Lung microvascular endothelial cell (primary cell): ENCODE measurements at places on chromosomes 6 and 20. TPM values are rescaled to one million over a fixed set of nuclear protein-coding genes. Genes with fewer than 3 reads are reported as not detected.

LTB gene
- total RNA-seq = 6.7 and 9.2 TPM in 2 replicates

DNA sequence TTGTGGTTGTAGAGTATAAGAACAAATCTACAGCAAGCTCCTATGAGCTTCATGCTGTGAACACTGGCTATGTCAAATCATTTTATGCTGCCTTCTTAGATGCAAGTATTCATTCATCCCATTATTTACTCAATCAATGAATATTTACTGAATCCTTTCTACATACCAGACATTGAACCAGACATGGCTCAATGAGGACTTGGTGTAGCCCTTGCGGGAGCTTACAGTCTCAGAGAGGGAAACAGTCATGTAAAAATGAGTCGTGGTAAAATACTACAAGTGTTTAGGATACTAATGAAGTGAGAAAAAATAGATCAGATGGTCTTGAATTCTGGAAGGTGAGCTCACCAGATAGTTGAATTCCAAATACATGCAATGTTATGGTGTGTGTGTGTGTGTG is 44.8 kb upstream of the ENPP1 start:
- no peak for DNase-seq

DNA sequence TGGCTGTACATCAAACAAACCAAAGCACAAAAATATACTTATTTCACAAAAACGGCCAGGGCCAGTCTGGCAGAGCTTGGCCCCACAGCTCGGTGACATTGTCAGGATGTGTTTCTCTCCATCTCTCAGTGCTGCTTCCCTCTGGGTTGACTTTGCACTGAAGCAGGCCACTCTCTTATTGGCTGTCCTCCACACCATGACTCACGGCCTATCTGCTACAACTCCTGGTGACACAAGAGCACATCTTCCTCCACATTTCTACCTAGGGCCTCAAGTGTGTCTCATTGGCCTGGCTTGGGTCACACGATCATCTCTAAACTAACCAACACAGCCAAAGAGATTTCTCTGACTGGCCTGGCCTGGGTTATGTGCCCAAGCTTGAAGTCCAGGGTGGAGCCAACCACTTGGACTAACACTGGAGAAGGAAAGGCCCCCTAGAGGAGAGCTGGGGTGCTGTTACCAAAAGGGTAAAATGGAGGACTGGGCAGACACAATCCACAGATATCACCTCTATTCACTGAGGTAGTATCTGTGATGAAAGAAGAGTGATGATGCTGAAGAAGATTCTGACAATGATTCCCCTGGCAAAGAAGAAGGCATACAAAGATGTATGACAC is 159.8 kb upstream of the TSHZ2 start:
- no peak for DNase-seq

- no peak for DNase-seq
Observed at GRCh38 chr20:15236812-15237211, 899.4 kb upstream of the FLRT3 start.

- no peak for DNase-seq
Observed at GRCh38 chr6:5446362-5447075, 185.2 kb downstream of the FARS2 start.

- no peak for DNase-seq
Observed at GRCh38 chr6:32132110-32132509, 2.0 kb upstream of the FKBPL start.

DNA sequence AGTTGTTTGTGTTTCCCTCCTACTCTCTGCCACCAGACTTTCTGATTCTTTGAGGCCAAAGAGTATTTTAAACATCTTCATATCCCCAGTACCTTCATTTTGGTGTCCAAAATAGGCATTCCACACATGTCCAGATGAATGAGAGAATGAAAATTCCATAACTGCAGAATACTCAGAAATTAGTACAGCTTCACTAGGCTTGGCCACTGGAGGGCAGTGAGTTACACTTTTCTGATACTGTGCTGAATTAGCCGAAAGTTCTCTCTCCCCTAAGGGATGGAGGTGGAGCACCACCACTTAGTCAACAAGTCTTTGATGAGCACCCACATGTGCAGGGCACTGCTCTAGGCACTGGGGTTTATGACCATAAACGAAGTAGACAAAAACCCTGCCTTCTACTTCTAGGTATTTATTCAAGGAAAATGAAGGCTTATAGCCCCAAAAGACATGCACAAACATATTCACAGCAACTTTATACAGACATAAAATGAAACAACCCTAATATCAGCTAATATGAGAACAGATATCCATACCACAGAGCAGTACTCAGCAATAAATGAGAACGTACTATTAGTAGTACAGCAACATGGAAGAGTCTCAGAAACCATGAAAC is 46.1 kb upstream of the TMEM217 start:
- peak; percentile 57 for DNase-seq

- peak; percentile 13 for DNase-seq
Observed at GRCh38 chr6:159766906-159767305, 5.1 kb downstream of the ACAT2 start.

- DNase-seq = no peak
Observed at GRCh38 chr20:57867807-57868206, 158.0 kb upstream of the PMEPA1 start.

DNA sequence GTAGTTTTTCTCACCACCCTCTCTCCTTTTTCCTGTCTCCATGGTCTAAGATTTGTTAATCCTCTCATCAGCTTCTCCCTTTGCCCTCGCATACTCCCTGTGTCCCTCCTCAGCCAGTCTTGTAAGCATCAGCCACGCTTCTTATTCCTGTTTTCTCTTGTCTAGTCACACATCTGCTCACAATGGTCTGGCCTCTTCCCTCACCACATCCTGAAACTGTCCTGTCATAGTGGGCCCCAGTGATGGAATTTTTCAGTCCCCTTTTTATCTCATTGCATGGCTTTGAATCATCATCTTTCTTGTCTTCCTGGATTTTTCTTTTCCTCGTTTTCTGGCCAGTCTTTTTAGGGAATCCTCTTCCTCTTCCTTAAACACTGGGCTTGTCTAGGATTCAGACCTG is 57.2 kb downstream of the GFRA4 start:
- DNase-seq = peak; percentile 3

PAX1 gene
- total RNA-seq = not detected in 2 replicates

GRCh38 chr6:3001773-3002293 is 2.1 kb downstream of the NQO2 start:
- DNase-seq = peak; percentile 66

GRCh38 chr6:137871291-137871690 is 4.2 kb downstream of the TNFAIP3 start:
- no peak for DNase-seq

SEL1L2 gene
- not detected in 2 replicates for total RNA-seq

DNA sequence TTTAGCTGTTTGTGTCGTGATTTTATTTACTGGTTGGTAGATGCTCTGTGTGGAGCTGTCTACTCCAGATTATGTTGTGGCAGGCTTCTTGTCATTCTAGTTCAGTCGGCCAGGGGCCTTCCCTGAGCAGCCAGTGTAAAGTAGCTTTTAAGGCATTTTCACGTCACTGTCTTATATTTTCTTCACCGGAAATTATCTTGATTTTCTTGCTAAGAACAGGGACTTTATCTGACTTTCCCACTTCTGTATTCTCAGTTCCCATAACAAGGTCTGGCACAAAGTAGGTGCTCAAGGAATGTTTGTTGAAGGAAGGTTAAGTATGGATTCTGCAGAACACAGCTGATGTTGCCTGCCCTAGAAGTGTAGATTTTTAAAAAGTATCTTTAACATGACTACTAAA is 868 bp downstream of the LTV1 start:
- peak; percentile 15 for DNase-seq

GRCh38 chr6:137893726-137894125 is 26.7 kb downstream of the TNFAIP3 start:
- no peak for DNase-seq

DNA sequence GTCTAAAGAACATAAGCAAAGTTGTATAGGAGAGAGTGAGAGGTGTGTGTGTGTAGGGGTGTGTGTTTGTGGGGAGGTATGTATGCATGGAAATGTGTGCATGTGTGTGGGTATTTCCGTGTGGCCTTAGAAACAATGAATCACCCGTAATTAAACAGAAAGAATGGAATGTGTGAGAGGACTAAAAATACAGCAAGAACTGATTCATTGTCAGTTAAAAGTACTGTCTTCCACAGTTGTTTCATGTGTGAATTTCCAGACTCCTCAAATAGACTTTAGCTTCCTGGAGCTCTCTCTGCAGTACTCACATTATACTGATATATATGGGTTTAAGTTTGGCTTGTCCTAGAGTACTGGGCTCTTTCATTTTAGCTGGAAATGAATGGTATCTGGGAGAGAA is 145.7 kb downstream of the RIMS1 start:
- DNase-seq = peak; percentile 2

EPPIN gene
- total RNA-seq = not detected in 2 replicates

GRCh38 chr20:2874456-2874855 is 1.2 kb downstream of the PTPRA start:
- peak; percentile 14 for DNase-seq

FERMT1 gene
- total RNA-seq = under 0.01 and 0.44 TPM in 2 replicates

DNA sequence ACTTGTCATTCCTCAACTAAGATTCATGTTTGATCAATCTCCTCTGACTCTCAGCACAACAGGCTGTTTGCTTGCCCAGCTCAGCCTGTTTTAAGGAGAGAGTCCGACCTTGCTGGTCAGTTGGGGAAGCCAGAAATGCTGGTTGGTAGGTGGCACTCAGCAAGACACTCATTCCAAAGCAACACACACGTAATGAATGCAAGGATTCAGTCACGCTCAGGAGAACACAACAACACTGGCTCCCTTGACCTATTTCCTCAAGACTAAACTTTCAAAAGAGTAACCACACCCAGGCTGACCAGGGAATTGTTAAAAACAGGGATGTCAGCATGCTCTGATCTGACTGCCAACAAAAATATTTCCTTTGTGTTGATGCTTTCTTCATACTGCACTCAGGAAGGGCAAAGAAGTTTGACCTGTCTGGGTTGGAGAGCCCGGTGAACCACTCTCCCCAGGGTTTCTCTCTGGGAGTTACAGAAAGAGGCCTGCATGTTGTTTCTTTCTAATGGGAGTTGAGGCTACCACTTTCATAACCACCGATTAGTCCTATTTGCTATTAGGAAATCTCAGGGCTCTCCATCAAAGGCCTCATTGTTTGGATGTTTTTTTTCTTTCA is 25.6 kb upstream of the PREP start:
- peak; percentile 13 for DNase-seq

TFAP2B gene
- not detected in 2 replicates for total RNA-seq

- peak; percentile 34 for DNase-seq
Observed at GRCh38 chr20:34626992-34627391, 49.9 kb downstream of the PIGU start.

- no peak for DNase-seq
Observed at GRCh38 chr6:131400054-131400778, 172.8 kb upstream of the ARG1 start.

- no peak for DNase-seq
Observed at GRCh38 chr20:52965819-52966218, 6.3 kb upstream of the TSHZ2 start.

- DNase-seq = peak; percentile 24
Observed at GRCh38 chr6:165632194-165632593, 30.8 kb downstream of the PDE10A start.

SSTR4 gene
- not detected in 2 replicates for total RNA-seq

- DNase-seq = peak; percentile 47
Observed at GRCh38 chr6:78599526-78599925, 267.8 kb upstream of the IRAK1BP1 start.

MRS2 gene
- 9.5 and 10.9 TPM in 2 replicates for total RNA-seq

- no peak for DNase-seq
Observed at GRCh38 chr6:18613319-18613925, 226.3 kb downstream of the RNF144B start.

GRCh38 chr20:1754306-1754705 is 96.7 kb upstream of the SIRPG start:
- DNase-seq = no peak

GRCh38 chr6:3308106-3308505 is 49.4 kb downstream of the PSMG4 start:
- no peak for DNase-seq

DNA sequence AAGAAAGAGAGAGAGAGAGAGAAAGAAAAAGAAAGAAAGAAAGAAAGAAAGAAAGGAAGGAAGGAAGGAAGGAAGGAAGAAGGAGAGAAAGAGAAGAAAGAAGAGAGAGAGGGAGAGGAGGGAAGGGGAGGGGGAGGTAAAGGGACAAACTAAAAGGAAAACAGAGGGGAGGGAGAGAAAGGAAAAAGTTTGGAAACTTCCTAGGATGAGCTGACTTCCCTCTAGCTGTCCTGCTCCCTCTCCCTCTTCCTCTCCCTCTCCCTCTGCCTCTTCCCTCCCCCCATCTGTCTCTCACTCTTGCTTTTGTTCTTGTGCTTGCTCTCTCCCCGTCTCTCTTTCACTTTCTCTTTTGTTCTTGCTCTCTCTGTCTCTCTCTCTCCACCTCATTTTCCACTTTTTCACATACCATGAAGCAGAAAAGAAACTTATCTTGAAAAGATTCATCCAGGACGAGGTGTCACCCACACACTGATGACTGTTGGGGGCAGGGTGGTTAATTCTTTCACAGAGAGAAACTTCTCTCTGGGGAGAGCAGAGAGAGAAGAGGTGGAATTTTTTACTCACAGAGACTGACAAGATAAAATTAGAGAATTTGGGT is 56.4 kb upstream of the DUSP22 start:
- DNase-seq = peak; percentile 54

DNA sequence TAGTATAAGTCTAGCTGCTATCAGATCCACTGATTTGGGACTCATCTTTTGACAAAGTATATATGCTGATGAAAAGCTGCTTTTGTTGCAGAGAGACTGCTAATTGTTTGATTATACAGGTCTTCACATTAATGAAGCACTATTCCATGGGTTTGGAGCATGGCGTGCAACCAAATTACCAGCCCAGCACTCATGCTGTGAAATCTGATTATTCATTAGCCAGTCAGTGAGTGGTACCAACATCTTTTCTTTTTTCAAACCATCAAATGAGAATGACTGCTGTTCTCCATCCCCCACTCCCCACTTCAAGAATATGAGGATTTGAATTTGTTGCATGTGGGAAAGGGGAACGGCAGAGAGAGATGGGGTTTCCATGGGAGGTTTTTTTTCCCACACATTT is 91.3 kb downstream of the ID4 start:
- DNase-seq = no peak
